ENCODE measurements at places on chromosomes 12 and 14. TPM values are rescaled to one million over a fixed set of nuclear protein-coding genes. Genes with fewer than 3 reads are reported as not detected.

CLEC12A gene
- 4.9 TPM for total RNA-seq

GRCh38 chr12:119207063-119207560, 28.4 kb downstream of the HSPB8 start:
- DNase-seq, result no peak

TAS2R50 gene
- total RNA-seq, result 0.25 TPM

PPM1H gene
- total RNA-seq, result 8.5 TPM

- no peak for DNase-seq
Observed at GRCh38 chr12:16218234-16218633, 59.3 kb downstream of the SLC15A5 start.

DNA sequence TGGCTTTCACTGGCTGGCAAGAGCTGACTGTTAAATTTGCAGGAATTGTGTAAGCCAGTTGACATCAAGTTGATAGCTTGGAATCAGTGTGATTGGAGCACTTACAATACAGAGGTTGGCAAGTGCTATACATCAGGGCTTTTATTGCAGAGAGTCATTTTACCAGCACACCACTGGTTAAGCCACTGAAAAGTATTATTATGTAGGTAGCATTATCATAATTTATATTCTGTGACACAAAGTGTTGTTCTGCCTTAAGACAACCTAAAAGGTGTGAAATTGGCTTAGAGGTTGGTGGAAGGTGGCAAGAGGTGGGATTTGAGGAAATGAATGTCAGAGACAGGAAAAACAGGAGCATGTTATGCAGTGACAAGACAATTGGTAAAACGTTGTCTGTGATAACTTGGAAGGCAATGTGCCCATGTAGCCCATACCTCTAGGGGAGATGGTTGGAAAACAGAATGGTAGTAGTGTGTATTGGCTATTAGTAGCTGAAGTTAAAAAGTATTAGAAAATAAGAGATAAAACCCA, 172.9 kb upstream of the PRICKLE1 start:
- DNase-seq, result no peak

SLC24A4 gene
- 0.52 TPM for total RNA-seq

- DNase-seq, result no peak
Observed at GRCh38 chr14:92325835-92326234, 2.9 kb downstream of the SLC24A4 start.

YBX3 gene
- 773 TPM for total RNA-seq

DNA sequence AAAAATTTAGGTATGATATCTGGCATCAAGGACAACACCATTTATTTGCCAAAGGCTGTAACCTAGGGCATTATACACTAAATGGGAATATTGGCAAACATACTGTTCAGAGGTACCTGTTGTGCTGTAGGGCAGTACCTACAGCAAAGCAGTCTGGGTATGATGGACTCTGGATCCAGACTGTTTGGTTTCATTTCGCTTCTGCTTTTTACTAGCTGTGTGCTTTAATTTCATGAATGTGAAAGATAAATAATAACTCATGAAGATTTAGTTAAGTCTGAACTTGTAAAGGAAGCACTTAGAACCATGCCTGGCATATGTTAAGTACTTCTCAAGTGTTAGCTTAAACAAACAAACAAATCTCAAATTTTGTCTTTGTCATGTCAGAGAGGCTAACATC, 17.7 kb upstream of the SLC38A2 start:
- no peak for DNase-seq

HOXC4 gene
- total RNA-seq, result not detected

KRT73 gene
- not detected for total RNA-seq

DNA sequence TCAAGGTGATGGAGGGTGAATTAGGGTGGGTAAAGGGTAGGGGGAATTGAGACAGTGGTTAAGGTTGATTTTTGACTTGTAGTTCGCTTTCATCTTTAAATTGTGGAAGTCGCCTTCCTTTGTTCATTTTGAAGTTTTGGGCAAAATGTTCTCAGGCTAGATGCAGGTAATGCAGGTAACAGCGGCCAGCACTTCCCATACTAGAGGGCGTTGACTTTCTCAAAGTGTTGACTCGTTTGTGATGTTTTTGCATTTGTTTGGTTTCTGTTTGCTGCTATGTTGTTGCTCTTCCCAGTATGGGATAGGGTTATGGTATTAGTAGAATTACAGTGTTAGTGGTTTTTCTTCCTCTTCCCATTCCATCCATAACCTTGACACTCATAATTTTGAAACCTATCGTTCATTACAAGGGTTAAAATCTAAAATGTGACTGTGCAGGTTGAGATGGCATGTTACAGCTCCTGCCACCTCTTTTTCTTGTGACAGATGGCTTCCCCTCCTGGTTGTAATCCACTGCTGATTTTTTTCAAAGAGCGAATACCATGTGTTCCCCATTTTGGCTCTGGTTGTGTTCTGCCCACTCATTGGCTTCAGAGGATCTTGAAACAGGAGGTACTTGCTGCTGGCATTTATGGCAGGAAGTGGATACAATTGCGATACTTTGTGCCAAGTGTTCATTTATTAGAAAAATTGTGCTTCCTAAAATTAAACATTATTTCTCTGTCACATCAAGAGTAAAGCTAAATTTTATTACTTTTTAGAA, 57.1 kb downstream of the ERC1 start:
- no peak for DNase-seq

RERG gene
- 3.8 TPM for total RNA-seq

- DNase-seq, result no peak
Observed at GRCh38 chr14:65282896-65283253, 129.7 kb upstream of the FUT8 start.

DNA sequence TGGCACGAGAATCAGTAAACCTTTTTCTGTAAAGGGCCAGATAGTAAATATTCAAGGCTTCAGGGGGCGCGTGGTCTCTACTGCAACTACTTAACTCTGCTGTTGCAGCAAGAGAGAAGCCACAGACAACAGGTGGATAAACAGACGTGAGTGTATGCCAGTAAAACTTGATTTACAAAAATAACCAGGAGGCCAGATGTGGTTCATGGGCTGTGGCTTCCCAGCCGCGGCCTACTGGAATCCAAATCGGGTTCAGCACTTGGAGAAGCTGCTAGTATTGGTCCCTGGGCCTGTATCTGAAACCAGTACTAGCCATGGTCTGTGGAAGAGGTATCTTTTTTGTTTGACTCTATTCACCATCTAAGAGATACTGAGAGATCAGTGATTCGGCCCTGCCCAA, 13.3 kb downstream of the PPP2R5C start:
- DNase-seq, result no peak

GRCh38 chr12:28177461-28177860, 12.8 kb upstream of the CCDC91 start:
- no peak for DNase-seq
